ENCODE measurements at places on chromosomes 3 and 15. TPM values are rescaled to one million over a fixed set of nuclear protein-coding genes. Genes with fewer than 3 reads are reported as not detected.

The VPS39 gene
- polyA plus RNA-seq, result 31.8 TPM

The CD200R1 gene
- polyA plus RNA-seq, result 20.9 TPM

DNA sequence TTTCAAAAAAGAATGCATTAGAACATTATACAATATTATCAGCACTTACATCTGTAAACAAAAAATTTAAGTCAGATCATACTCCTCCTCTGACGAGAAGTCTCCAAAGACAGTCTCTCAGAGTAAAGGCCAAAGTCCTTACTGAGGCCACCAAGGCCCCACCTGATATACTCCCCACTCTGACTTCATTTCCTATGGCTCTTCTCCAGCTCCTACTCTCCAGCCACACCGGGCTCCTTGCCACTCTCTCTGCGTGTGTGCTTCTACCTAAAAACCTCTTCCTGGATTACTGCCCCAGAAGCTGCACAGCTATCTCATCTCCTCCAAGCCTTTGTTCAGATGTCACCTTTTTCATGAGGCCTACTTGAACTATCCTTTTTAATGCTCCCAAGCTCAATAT, 5.0 kb downstream of the DCP1A start:
- H3K4me1 ChIP-seq, result peaks cover 15% of the 10 kb centered on the region
- no peak overlapping the region for H3K4me3 ChIP-seq
- peaks cover 58% of the 10 kb centered on the region for H3K36me3 ChIP-seq
- H3K27ac ChIP-seq, result no peak overlapping the region

- DNase-seq, result no peak
- H3K27me3 ChIP-seq, result no peaks in the 10 kb centered on the region
- H3K4me1 ChIP-seq, result no peaks in the 10 kb centered on the region
- H3K4me3 ChIP-seq, result no peak overlapping the region
- H3K36me3 ChIP-seq, result no peaks in the 10 kb centered on the region
- H3K27ac ChIP-seq, result no peak overlapping the region
These were observed 276.7 kb upstream of the ARRDC4 start for GRCh38 chr15:97683831-97684230.

DNA sequence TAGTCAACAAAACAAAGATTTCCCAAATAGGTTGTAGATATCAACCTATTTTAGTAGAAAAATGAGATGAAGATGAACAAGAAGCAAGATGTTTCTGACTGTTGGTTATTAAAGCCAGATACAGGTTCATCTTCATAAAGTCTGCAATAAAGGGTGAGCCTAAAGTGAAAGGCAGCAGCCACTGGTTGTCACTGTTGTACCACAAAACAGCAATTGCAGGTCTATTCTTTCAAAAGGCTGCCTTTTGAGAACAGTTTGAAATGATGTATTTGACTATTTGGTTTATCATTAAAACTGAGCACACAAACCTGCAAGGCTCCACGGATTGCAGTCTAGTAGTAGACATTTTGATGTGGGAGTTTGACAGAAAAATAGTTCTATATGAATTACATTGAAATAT, 543.4 kb downstream of the GBE1 start:
- no peaks in the 10 kb centered on the region for H3K4me1 ChIP-seq
- no peak overlapping the region for H3K27ac ChIP-seq
- H3K36me3 ChIP-seq, result no peaks in the 10 kb centered on the region
- H3K27me3 ChIP-seq, result no peaks in the 10 kb centered on the region

DNA sequence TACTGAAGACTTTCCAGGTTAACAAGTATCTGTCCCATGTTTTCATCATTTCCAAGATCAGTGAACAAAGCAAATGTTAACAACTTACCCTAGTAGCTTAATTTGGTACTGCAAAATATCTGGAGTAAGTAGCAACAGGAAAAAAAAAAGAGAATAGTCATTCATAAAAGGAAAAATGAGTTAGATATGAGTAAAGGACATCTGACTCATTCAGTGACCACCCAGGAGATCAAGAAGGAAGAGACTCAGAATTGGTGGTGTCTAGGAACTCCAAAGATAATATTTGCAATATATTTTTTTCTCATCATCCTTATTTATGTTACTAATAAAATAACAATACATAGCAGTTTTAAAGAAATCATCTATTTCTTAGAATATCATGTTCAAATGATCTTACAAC, 253.8 kb upstream of the COL8A1 start:
- H3K27me3 ChIP-seq, result no peaks in the 10 kb centered on the region
- H3K4me1 ChIP-seq, result no peaks in the 10 kb centered on the region
- no peak for DNase-seq
- no peak overlapping the region for H3K4me3 ChIP-seq

DNA sequence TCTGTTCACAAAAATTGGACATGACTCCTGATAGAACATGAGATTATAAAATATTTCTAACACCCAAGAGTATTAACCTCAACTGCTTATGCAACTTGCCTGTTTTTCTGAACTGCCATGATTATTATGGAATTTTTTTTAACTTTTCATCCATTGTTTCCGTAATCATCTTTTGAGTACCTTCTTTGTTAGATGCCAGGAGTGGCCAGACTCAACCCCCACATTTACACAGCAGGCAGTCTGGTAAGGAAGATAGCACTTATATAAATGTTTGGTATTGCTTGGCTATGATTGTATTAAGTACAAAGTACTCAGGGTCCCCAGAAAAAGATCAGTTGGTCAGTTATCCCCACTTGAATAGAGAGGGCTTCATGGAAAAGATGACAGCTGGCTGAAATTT, 74.3 kb downstream of the CRYBG3 start:
- no peak overlapping the region for H3K27ac ChIP-seq
- DNase-seq, result no peak
- no peaks in the 10 kb centered on the region for H3K36me3 ChIP-seq
- no peaks in the 10 kb centered on the region for H3K4me1 ChIP-seq
- H3K27me3 ChIP-seq, result no peaks in the 10 kb centered on the region

GRCh38 chr3:126848991-126849390, 133.9 kb upstream of the PLXNA1 start:
- H3K4me3 ChIP-seq, result no peak overlapping the region
- H3K27ac ChIP-seq, result no peak overlapping the region
- no peaks in the 10 kb centered on the region for H3K36me3 ChIP-seq
- H3K27me3 ChIP-seq, result no peaks in the 10 kb centered on the region
- no peaks in the 10 kb centered on the region for H3K4me1 ChIP-seq
- no peak for DNase-seq

- no peak overlapping the region for H3K4me3 ChIP-seq
- H3K27ac ChIP-seq, result no peak overlapping the region
- H3K4me1 ChIP-seq, result no peaks in the 10 kb centered on the region
- DNase-seq, result no peak
- H3K36me3 ChIP-seq, result no peaks in the 10 kb centered on the region
- H3K27me3 ChIP-seq, result no peaks in the 10 kb centered on the region
These were observed 20.4 kb downstream of the CFAP100 start for GRCh38 chr3:126414961-126415660.

DNA sequence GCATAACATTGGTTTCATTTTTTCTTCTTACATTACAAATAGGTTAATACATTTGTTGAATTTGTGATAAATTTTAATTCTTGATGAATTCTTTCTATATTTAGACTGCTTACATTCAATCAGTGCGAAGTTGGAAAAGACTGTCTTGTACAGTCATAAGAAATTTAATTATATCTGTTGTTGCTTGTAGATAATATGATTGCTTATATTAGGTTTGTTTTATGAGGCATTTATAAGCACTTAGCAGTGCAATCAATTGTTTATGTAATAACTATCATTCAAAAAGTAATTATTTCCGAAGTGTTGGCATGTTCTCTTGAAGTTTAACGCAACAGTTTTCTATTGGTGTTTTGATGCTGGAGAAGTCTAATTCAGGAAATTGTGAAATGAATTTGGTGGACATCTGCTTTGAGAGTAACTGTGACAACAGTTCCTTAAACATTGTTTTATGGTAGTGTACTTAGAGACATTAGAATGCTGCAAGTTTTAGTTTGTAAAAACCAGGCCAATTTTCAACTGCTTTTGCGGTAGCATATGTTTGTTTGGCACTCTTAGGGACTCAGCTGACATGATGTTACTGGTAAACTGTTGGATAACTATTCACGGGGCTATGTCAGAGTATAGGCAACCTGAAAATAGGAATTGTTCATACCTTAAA, 99.7 kb downstream of the NAALADL2 start:
- H3K4me3 ChIP-seq, result no peak overlapping the region
- H3K4me1 ChIP-seq, result no peaks in the 10 kb centered on the region
- DNase-seq, result no peak

- no peak for DNase-seq
- no peaks in the 10 kb centered on the region for H3K27me3 ChIP-seq
- no peaks in the 10 kb centered on the region for H3K4me1 ChIP-seq
- H3K4me3 ChIP-seq, result no peak overlapping the region
These were observed 131.0 kb upstream of the UMPS start for GRCh38 chr3:124599147-124599765.

All from naive thymus-derived CD4-positive, alpha-beta T cell (primary cell).